ENCODE measurements at places on chromosomes 1 and 21. TPM values are rescaled to one million over a fixed set of nuclear protein-coding genes. Genes with fewer than 3 reads are reported as not detected.

The TRIM67 gene
- not detected for total RNA-seq

The CLEC20A gene
- not detected for total RNA-seq

The HCN3 gene
- total RNA-seq, result 2.6 TPM

The IL20 gene
- total RNA-seq, result not detected

The TIPRL gene
- 26.9 TPM for total RNA-seq

The MROH9 gene
- not detected for total RNA-seq

The KIF2C gene
- 0.93 TPM for total RNA-seq

The FOXD3 gene
- not detected for total RNA-seq

The SEMA6C gene
- 6.7 TPM for total RNA-seq

The RABGAP1L gene
- total RNA-seq, result 80.6 TPM

The CCDC27 gene
- not detected for total RNA-seq

The ACBD3 gene
- 42.2 TPM for total RNA-seq

The C1orf74 gene
- 0.96 TPM for total RNA-seq

The MAB21L3 gene
- 0.46 TPM for total RNA-seq

The MMEL1 gene
- total RNA-seq, result 3.2 TPM

The PLEKHN1 gene
- total RNA-seq, result 2.1 TPM

The MYBPH gene
- not detected for total RNA-seq

The PRKAA2 gene
- 3.8 TPM for total RNA-seq

The PARS2 gene
- total RNA-seq, result 3.5 TPM

The KLHDC7A gene
- total RNA-seq, result 1.3 TPM

The AXDND1 gene
- not detected for total RNA-seq

The OR2L3 gene
- total RNA-seq, result not detected

The CACNA1S gene
- 0.55 TPM for total RNA-seq

The PTCH2 gene
- 0.64 TPM for total RNA-seq

The DCST1 gene
- not detected for total RNA-seq

The SYTL1 gene
- 30.6 TPM for total RNA-seq

The SLAMF7 gene
- 9.2 TPM for total RNA-seq

The RPE65 gene
- total RNA-seq, result not detected

The SUSD4 gene
- total RNA-seq, result 2.2 TPM

The NR0B2 gene
- 2.5 TPM for total RNA-seq

The SPATA46 gene
- total RNA-seq, result not detected

The FCAMR gene
- total RNA-seq, result not detected

The DIRAS3 gene
- total RNA-seq, result 1.4 TPM

The YOD1 gene
- 7.0 TPM for total RNA-seq

Data from upper lobe of right lung (tissue), 1 donor.